ENCODE measurements at places on chromosomes 3 and 15.

- DNase-seq: no peak
Measured at GRCh38 chr3:163547014-163547685, 1531.1 kb downstream of the SI start.

DNA sequence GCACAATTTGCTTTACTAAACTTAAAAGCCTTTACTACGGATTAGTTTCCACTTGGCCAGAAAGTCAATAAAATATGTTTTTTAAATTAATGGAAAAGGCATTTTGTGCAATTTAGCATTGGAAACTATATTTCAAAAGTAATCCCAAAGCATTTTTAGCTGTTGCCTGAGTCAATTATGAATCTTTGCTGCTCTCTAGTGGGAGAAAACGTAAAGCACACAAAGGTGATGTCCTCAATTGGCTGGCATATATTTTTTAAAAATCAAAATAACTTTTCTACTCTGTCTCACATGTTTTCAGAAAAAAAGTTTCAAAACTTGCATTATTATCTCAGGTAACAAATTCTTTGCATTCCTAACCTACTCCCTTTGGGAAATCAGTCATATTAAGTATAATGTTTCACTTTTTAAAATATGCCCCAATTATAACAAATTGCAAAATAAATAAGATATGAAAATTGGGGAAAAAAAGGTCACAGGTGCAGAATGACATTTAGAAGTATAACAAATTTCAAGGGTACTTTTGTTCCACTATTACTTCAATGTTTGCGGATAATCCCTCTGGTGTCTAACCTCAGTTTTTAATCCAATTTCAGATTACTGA, 47.2 kb upstream of the TEX55 start:
- DNase-seq: peak; percentile 40

GRCh38 chr15:93566762-93567161, 477.8 kb upstream of the RGMA start:
- DNase-seq: no peak

DNA sequence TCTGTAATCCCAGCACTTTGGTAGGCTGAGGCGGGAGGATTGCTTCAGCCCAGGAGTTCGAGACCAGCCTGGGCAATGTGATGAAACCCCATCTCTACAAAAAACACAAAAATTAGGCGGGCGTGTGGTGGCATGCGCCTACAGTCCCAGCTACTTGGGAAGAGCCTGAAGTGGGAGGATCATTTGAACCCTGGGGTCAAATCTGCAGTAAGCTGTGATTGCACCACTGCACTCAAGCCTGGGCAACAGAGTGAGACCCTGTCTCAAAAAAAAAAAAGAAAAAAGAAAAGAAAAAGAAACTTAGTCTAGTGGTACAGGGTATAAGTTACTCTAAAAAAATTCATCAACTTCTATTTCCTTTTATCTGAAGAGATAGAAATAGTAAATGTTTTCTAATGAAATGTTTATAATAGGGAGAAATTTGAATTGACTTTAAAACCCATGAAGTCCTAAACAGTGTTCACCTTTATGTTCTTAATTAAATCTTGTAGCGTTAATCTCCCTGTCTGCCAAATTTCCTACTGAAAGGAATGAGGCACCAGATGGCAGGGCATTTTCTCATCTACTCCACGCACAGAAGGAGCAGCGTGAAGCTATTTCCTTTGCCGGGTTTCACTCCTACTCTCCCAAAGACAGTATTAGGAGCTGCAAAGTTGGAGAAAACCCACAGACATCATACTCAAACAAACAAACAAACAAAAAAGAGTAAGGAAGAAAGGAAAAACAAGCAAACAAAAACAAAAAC, 1.9 kb downstream of the PCLAF start:
- no peak for DNase-seq

GRCh38 chr3:182755712-182756111, 37.6 kb upstream of the ATP11B start:
- DNase-seq: no peak

GRCh38 chr15:26773917-26774316, 1.1 kb upstream of the GABRB3 start:
- DNase-seq: no peak

Measured in endothelial cell of umbilical vein (primary cell).